ENCODE measurements at places on chromosomes 7 and 10.
A peak's percentile ranks its signal among the peaks of the same experiment; 100 is the strongest.

- no peak for DNase-seq
These were observed 117.1 kb upstream of the POT1 start for GRCh38 chr7:125046767-125047166.

DNA sequence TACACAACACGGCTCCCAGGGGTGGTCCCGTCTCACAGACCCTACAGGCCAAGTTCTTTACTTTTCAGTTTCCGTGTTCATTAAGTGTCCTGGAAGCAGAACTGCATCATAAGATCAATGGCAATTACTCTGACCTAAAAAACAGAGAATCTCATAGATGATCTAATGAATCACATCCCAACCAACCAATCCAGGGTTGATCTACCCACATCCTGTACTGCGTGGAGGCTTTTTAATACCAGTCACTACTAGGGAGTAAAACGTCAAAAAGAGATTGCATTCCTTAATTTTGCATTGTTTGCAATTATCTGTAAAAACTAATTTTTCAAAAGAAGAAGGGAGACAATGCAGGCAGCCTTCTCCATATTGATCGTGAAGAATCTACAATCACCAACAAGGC, 72.6 kb downstream of the PARD3 start:
- no peak for DNase-seq

DNA sequence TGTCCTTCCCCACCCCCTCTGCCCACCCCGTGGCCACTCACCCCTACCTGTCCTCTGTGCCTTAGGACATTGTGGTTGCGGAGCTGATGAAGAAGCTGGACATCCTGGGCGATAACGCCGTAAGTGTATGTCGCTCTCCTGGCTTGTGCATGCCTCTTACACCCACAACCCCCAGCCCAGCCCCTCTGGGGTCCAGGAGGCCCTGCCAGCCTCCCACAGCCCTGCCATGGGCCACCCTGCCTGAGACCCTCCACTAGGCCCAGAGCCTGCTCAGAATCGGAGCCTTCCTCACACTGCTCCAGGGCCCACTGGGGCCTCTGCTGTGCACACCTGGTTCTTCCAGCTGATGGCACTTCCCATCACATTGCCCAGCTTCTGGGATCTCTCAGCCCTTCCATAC, 36.8 kb upstream of the DPYSL4 start:
- DNase-seq, result peak; percentile 14

- no peak for DNase-seq
These were observed 12.5 kb upstream of the ARMS2 start for GRCh38 chr10:122441961-122442360.

DNA sequence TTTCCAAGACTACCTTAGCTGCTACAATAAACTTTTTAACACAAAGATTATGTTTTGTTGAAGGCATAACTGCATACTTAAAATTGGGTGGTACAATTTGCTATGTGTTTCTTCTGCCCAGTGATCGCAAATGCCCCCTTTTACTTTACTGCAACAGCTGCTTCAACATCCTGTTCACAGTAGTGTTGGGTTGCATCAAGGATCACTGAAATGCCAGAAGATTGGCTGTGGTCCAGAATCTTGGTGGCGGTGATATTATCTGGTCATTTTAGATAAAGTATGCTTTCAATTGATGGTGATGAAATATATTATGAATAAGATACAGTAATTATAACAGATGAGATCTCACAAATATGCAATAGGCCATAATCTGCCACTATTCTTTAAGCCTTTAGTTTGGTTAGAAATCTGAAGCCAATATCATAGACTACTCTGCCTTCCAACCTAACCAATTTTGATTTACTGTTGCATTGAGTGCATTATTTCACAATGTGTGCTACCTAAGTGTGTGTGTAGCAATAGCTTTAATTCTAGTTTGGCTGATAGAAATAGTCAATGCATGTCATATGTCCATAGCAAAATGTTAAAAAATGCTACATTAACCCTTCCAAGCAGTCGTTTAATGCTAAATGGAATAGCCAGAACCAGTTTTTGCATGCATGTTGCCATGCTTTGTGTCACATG, 29.8 kb upstream of the ING3 start:
- DNase-seq, result no peak

DNA sequence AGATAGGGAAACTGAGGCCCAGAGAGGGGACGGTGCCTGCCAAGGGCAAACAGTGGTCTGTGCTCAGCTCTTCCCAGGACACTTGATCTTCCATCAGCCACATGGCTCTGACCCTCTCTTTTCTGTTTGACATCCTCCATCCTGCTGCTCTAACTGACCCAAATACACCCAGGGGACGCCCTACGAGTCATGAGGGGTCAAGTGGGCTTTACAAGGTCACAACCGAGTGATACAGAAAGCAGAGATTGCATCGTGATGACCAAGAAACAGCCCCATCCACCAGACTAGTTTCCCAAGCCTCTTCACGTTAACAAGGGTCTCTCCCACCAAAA, 131.2 kb upstream of the UNC5B start:
- no peak for DNase-seq

DNA sequence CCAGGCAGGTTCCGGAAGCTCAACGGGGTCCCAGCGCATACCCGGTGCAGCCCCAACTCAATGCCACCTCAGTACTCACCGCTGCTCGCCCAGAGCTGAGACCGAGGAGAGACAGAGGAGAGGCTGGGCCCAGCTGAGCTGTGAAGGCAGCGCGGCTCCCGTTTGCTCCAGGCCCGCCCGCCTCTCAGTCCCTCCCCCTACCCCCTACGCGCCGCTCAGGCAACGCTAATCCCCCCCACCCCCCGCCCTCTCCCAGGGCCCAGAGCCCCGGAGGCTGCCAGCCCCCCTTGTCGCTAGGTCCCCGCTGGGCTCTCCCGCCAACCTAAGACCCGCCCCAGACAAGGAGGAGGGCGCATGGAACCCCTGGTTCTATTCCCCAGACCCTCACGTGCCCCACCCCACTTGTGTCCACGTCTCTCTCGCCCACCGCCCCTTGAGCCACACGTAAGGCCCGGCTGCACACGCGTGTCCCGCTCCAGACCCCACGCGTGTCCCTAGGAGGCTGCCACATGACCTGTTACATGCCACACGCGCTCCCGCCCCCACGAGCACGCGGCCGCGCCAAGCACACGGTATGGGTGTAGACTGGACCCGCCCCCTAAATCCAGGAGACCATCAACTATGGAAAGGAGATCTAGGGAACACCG, at the start of gene PSD:
PSD (minus strand) TSS at position 164 of the 647 bp plus-strand sequence. CDS start 1,747 bp downstream, outside the sequence.
- no peak for DNase-seq

- no peak for DNase-seq
These were observed 173.9 kb upstream of the NPY start for GRCh38 chr7:24110056-24110455.

DNA sequence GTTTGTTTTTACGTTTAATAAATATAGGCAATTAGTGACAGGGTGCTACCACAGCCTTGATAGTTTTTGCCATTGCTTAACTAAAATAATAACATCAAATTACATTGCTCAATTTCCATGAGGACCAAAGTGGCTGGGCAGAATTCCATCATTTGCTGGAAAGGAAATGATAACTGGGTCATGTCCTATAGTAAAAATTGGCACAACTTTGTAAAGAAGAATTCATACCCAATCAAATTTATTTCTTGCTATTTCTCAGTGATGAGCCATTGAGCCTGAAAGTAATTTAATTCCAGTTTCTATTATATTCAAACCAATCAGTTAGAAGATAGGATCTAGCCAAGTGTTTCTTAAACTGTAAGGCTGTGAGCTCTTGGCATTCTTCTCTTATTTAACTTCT, 102.2 kb upstream of the CTTNBP2 start:
- no peak for DNase-seq

GRCh38 chr10:89343089-89343767, 15.4 kb downstream of the IFIT3 start:
- no peak for DNase-seq

DNA sequence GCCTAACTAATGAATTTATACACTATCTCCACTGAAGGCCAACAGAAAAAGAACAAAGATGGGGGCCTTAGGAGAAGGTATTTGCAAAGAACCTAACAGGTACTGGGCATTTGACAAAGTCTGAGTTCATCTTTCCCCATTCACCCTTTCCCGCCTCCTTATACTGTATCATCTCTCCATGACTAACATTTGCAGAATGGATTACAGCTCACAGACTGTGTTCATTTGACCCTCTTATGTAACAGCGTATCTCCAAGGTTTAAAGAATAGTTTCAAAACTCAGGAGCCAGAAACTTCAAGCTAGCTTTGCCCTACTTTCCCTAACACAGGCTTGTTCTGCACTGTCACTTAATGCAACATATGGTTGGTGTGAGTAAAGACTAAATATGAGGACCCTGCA, 238.7 kb upstream of the CELF2 start:
- DNase-seq, result no peak

DNA sequence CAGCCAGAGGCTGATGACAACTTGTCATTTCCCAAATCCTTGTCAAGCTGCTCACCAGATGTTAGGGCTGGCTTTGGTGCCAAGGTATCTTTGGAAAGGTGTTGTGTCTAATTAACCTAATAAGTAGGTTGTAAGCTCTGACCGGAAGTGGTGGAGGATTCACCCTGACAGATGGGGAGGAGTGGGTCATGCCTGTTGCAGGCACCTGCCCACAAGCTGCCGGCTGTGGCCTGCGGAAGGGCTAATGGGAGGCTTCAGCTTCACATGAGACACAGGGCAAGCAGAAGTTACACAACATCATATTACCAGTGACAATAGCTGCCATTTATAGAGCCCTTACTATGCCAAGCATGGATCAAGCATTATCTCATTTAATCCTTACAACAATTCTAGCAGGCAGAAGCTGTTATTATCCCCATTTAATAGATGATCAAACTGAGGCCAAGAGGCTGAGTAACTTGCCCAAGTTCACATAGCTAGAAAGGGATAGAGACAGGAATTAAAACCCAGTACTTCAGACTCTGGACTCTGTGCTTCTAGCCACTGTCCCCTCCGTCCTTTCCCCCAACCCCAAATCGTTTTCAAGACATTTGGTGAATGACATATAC, 63.1 kb upstream of the DUSP5 start:
- no peak for DNase-seq

- DNase-seq, result no peak
These were observed 86.0 kb downstream of the SEMA3E start for GRCh38 chr7:83562960-83563359.

- DNase-seq, result no peak
These were observed 262.8 kb downstream of the DGKB start for GRCh38 chr7:14639801-14640200.

GRCh38 chr10:99524736-99525380, 7.9 kb upstream of the NKX2-3 start:
- no peak for DNase-seq

Data from ovary (tissue), 10 donors.